ELF-1 (cell line): ENCODE measurements at places on chromosomes 1 and 21.

GRCh38 chr1:200464784-200465400 is 55.1 kb upstream of the ZNF281 start:
- DNase-seq = no peak

DNA sequence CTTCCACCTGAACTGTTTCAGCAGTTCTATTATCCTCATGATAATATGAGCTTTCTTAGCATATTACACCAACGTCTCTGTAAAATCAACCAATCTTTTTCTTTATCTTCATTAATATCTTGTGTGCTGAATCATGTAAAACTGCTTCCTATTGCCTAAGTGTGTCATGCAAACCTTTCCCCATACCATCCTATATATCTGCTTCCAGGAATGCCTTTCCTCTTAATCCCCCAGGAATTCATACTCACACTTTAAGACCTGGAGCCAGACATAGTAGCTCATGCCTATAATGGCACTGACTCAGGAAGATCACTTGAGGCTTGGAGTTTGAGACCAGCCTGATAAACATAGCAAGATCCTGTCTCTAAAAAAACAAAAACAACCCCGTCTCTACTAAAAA is 183.9 kb downstream of the NRIP1 start:
- no peak for DNase-seq

GRCh38 chr1:220317161-220317560 is 44.9 kb upstream of the RAB3GAP2 start:
- DNase-seq = no peak

- DNase-seq = no peak
These were observed 42.4 kb upstream of the RUNX1 start for GRCh38 chr21:35091496-35091895.

DNA sequence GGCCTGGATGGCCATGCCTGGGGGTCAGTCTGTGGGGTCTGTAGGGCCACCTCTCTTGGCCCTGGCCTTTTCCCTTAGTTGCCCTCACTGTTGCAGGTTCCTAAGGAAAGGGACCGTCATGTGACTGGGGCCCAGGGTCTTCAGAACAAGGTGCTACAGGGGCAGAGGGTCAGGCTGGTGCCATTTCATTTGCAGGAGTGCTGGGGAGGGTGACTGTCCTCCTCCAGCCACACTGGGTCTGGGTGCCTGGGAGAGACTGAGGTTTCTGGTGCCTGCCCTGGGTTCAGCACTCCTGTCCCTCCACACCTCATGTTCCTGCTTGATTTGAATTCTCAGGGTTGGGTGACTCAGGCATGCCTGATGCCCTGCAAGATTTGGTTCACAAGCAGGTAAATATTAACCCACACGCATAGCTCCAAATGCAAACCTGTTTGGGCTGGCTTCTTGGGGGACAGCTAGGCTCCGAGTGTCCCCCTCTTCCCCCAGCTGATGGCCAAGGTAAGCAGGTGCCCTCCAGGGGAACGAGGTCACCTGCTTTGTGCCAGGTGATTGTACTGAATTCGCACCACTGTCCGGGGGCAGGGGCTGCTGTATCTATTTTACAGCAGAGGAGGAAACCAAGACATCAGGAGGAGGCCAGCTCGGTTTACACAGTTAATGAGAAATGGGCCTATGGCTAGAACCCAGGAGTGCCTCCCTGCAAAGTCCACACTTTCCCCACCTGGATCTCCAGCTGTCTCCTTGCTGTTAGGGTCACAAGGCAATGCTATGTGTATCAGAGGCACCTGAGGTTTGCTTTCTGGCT is 20.3 kb downstream of the ARHGEF10L start:
- DNase-seq = no peak

- DNase-seq = no peak
These were observed 89.3 kb downstream of the ITPKB start for GRCh38 chr1:226649780-226650179.

- no peak for DNase-seq
These were observed 545.8 kb downstream of the AMY1C start for GRCh38 chr1:104295511-104295910.

- DNase-seq = no peak
These were observed 2.9 kb downstream of the UBAP2L start for GRCh38 chr1:154223621-154224020.
